ENCODE measurements at places on chromosomes 2 and 18. TPM values are rescaled to one million over a fixed set of nuclear protein-coding genes. Genes with fewer than 3 reads are reported as not detected.

DNA sequence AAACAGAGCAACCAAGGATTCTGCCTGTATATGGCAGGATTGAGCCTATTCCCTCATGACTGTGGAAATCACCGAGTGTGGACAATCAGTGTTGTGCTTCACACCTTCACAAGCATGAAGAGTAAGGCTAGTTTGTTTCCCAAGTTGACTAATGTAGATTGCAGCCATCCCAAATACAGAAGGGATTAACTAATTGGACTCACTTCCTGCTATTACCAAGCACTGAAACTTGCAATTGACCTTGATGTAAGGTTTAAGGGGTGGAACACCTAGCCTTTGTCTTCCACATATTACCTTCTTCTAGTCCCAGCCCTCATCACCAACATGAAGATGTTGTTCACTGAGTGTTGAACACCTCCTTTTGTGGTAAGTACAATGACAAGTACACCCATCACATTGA is 120.9 kb upstream of the RND3 start:
- no peaks in the 10 kb centered on the region for H3K27me3 ChIP-seq
- no peak overlapping the region for H3K27ac ChIP-seq
- no peak for DNase-seq
- H3K4me3 ChIP-seq, result no peak overlapping the region

AMMECR1L gene
- total RNA-seq, result 7.9 TPM

DNA sequence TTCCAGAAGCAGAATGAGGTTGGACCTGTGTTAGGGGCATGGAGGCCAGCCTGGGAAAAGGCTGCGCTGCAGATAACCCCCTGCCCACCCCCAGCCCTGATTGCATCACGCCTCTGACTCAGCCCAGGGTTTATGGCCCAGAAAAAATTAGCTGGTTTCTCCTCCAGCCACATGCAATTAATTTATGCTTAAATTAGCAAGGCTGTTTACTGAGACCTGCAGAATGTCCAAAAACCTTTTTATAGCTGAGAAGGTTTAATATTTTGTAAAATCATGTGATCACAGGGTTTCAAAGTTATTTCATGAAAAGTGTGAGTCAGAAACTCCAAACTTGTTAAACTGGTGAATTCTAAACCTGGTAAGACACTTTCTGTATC is 123.1 kb upstream of the HDAC4 start:
- no peaks in the 10 kb centered on the region for H3K27me3 ChIP-seq
- H3K27ac ChIP-seq, result no peak overlapping the region
- H3K4me1 ChIP-seq, result no peaks in the 10 kb centered on the region
- no peaks in the 10 kb centered on the region for H3K36me3 ChIP-seq
- no peak overlapping the region for H3K4me3 ChIP-seq

- peaks cover 7% of the 10 kb centered on the region for H3K4me1 ChIP-seq
- no peaks in the 10 kb centered on the region for H3K36me3 ChIP-seq
- no peak for DNase-seq
- H3K4me3 ChIP-seq, result no peak overlapping the region
- no peaks in the 10 kb centered on the region for H3K27me3 ChIP-seq
These were observed 482.0 kb downstream of the PTPRM start for GRCh38 chr18:8049147-8049546.

TTLL4 gene
- total RNA-seq, result 36.0 TPM

SKA1 gene
- total RNA-seq, result 3.0 TPM

CLEC4F gene
- total RNA-seq, result not detected

GDF7 gene
- total RNA-seq, result 0.14 TPM

DNA sequence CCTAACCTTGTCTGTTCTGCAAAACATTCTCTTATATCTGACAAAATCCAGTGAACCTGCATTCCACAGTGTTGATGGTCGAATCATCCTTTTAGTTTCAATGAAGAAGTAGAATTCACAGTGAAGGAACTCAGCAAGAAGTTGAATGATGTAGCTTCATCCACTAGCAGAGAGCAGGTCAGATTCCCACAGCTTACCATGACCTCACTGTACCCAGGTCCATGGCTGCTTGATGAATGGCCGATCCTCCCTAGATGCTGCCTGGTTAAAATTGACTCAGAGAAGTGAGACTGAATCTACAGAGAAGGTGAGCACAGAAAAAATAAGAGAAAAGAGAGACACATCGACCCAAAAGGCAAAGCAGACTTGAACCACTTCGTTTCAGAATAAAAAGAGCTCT is 906.0 kb upstream of the CHAC2 start:
- H3K4me3 ChIP-seq, result no peak overlapping the region
- no peaks in the 10 kb centered on the region for H3K27me3 ChIP-seq
- no peak for DNase-seq
- H3K27ac ChIP-seq, result no peak overlapping the region

DNA sequence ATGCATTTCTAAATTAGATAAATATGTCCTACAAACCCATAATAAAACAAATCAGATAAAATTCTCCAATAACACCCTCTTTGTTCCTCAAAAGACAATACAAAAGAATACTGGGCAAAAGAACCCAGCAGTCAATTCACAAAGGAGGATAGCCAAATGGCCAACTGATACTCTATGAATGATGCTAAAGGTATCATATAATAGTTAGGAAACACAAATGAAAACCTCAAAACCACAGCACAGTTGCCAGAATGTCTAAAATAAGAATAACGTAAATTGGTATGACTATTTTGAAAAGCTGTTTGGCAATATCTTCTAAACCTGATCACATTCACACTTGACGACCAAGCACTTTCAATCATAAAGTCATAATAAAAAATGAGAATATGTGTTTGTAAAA is 315.4 kb downstream of the CDH7 start:
- no peak overlapping the region for H3K4me3 ChIP-seq
- no peaks in the 10 kb centered on the region for H3K27me3 ChIP-seq
- H3K27ac ChIP-seq, result no peak overlapping the region
- H3K36me3 ChIP-seq, result no peaks in the 10 kb centered on the region
- DNase-seq, result no peak

ARHGEF33 gene
- total RNA-seq, result 1.0 TPM

DNA sequence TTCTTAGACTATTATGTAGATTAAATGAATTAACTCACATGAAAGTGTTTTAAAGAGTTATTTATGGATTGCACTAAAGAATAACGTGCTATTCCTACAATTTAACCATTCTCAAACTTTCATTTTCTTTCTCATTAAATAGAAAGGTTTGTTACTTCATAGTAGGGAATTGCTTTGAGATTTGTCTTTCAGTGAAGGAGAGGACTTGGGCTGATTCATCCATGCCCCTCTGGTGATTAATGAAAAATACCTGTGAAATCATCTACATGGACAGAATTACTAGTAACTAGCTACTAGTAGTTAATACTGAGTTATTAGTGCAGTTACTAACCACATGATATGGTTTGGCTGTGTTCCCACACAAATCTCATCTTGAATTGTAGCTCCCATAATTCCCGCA is 275.8 kb upstream of the CDH20 start:
- H3K27me3 ChIP-seq, result no peaks in the 10 kb centered on the region
- H3K27ac ChIP-seq, result no peak overlapping the region
- H3K4me3 ChIP-seq, result no peak overlapping the region
- no peaks in the 10 kb centered on the region for H3K4me1 ChIP-seq
- H3K36me3 ChIP-seq, result no peaks in the 10 kb centered on the region

CD207 gene
- not detected for total RNA-seq

ADCY3 gene
- 9.9 TPM for total RNA-seq

EEF1B2 gene
- 474 TPM for total RNA-seq

DNA sequence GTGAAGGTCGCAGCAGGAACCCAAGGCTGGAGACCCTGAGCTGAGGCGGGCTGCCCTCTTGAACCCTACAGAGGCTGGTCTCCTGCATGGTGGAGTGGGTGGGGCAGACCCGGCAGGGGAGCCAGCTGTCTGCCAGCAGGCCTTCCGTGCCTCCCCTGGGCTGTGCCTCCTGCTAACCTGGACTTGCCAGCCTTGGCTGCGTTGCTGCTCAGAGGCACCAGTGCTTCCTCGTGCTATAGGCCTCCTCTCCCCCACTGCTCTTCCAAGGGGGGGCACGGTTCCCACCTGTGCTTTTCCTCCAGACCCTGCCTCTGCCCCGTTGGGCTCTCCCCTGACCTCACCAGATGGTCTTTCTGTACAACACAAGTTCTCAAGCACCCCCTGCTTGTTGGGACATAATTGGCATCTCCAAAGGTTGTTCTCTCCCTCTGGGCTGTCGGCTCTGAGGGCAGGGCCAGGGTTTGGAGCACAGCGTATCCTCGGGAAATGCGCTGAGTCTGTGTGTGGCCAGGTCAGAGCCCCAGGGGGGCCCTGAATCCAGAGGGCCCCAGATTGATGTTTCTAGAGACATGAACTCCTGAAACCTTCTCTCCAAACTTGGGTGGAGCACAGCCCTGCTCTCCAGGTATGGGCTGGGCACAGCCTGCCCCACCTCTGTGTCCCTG is 6.7 kb downstream of the ARHGEF4 start:
- peaks cover 23% of the 10 kb centered on the region for H3K27me3 ChIP-seq
- H3K36me3 ChIP-seq, result no peaks in the 10 kb centered on the region
- DNase-seq, result no peak
- H3K4me1 ChIP-seq, result no peaks in the 10 kb centered on the region
- H3K27ac ChIP-seq, result no peak overlapping the region
- H3K4me3 ChIP-seq, result no peak overlapping the region

- H3K4me1 ChIP-seq, result peaks cover 5% of the 10 kb centered on the region
- H3K27ac ChIP-seq, result no peak overlapping the region
- H3K27me3 ChIP-seq, result no peaks in the 10 kb centered on the region
- H3K4me3 ChIP-seq, result no peak overlapping the region
- DNase-seq, result peak; percentile 25
These were observed 341.4 kb downstream of the LPIN1 start for GRCh38 chr2:12087671-12088380.

DSG2 gene
- 45.3 TPM for total RNA-seq

OXER1 gene
- 0.48 TPM for total RNA-seq

DNA sequence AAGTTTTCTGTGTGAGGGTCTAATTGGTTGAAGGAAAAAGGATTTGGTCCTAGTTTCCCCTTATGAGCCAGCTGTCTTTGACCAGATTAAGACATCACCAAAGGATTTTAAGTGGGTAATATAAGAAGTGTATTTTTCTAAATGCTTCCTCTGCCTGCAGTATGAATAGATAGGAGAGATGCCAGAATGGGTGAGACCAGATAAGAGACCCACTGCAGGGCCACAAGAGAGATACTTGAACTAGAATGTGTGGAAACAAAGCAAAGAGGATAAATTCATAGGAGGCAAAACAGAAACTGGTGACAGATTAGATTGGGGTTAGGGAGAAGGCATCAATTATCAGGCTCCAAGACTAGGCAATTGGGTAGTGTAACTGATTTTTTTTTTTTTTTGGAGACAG is 1.1 kb upstream of the HDHD2 start:
- peaks cover 13% of the 10 kb centered on the region for H3K4me1 ChIP-seq
- no peak for DNase-seq
- H3K36me3 ChIP-seq, result peaks cover 14% of the 10 kb centered on the region
- peak overlapping the region; percentile 53 for H3K4me3 ChIP-seq

GRCh38 chr18:79714531-79715240 is 35.1 kb downstream of the CTDP1 start:
- no peak for DNase-seq
- H3K27ac ChIP-seq, result no peak overlapping the region
- no peaks in the 10 kb centered on the region for H3K27me3 ChIP-seq

C1QL2 gene
- total RNA-seq, result 0.30 TPM
